Daoy (cell line): ENCODE measurements at places on chromosomes 12 and 14. TPM values are rescaled to one million over a fixed set of nuclear protein-coding genes. Genes with fewer than 3 reads are reported as not detected.

- no peak for DNase-seq
Measured at GRCh38 chr14:102663440-102663839, 71.0 kb downstream of the RCOR1 start.

GRCh38 chr12:71840231-71840847, 780 bp downstream of the TBC1D15 start:
- DNase-seq, result peak; percentile 54

DNA sequence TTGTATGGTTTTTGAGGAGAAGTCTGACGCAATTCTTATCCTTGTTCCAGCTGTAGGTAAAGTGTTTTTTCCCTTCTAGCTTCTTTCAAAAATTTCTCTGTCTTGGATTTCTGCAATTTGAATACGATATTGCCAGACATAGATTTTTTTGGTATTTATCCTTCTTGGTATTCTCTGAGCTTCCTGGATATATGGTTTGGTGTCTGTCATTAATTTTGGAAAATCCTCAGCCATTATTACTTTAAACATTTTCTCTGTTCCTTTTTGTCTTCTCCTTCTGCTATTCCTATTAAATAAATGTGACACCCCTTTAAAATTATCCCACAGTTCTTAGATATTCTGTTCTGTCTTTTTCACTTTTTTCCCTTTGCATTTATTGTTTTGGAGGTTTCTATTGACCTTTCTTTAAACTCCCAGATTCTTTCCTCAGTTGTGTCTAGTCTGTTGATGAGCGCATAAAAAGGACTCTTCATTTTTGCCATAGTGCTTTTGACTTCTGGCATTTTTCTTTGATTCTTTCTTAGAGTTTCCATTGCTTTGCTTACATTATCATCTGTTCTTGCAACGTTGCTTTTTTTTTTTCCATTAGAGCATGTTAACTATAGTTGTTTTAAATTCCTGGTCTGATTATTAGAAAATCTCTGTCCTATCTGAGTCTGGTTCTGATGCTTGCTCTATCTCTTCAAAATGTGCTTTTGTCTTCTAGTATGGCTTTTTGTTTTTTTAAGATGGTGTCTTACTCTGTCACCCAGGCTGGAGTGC, 129.1 kb downstream of the MSRB3 start:
- no peak for DNase-seq

- peak; percentile 67 for DNase-seq
Measured at GRCh38 chr12:51823875-51824565, 24.5 kb downstream of the FIGNL2 start.

- DNase-seq, result no peak
Measured at GRCh38 chr14:53847057-53847456, 109.6 kb downstream of the BMP4 start.

DNA sequence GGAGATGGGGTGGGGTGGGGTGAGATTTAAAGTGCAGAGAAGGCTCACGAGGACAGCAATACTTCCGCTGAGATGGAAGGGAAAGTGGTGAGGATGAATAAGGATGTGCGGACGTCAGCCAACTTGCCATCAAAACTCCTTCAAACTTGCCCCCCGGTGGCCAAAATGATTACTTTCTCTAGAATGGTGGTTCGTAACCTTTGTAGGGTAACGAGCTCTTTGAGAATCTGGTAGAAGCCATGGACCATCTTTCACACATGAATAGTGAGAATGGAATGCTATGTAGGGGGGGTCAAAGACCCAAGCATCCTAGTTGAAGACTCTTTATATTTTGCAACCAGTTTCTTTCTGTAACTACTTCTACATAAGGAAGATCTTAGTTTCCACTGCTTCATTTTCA, 245.9 kb upstream of the DDHD1 start:
- peak; percentile 36 for DNase-seq

PLA2G1B gene
- not detected in 2 replicates for total RNA-seq

GRCh38 chr14:67784244-67784823, 32.1 kb downstream of the ZFYVE26 start:
- DNase-seq, result no peak

DNA sequence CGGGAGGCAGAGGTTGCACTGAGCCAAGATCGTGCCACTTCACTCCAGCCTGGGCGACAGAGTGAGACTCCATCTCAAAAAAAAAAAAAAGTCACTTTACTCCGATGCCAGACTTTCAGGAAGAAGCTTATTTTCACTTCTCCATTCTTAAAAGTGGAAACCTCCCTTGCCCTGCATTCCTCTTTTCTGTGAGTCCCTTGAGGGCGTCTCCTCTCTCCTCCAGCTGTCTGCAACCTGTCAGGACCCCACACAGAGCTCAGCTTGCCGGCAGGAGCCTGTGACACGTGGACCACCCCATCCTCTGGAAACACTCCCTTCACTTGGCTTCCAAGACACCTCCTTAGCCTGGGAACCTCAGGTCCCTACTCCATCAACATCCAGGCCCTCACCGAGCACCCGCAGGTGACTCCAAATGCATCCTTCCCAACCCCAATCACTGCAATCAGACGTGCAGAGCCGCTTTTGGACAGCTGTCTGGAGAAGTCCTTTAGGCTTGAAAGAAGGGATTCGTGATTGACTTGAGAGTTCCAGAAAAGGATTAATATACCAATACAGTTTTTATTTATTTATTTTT, 34.3 kb downstream of the SLC15A4 start:
- no peak for DNase-seq

DNA sequence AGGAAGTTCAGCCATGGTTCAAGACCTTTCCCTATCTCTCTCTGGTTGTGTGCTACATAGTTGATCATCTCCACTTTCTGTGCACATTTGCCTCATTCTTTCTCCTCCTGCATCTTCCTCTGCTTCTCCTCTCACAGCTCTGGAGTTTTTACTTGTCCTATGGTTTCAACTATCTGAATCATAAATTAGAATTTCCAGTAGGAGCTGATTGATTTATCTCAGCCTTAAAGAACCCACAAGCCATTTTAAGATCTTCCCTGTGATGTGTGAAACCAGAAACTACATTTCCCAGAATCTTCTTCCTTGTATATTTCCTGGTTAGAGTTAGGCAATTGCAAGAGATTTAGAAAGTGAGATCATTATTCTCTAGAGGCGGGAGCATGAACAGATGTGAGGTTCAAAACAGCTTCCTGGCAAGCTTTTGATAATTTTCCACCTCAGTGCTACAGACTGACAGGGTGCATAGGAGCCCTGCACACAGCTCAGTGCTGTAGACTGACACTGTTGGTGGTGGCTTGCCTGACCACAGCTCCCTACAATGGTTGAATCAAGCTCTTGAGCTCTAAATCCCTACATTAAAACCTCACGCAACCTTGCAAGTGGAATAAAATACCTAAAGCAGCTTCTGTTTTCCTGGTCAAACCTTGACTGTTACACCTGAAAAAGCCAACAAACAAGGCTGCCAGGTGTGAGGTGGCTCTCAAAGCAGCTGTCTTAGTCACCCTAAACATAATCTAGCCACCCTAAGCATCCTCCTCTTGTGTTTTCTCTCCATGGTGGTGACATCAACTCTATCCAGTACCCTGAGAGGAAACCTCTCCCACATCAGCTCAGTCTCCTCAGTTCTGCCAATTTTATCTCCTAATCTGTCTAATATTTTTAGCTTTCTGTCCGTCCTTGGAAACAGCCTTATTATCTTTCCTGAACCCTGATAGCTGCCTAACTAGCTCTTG, 21.5 kb upstream of the IFNG start:
- peak; percentile 13 for DNase-seq

- peak; percentile 28 for DNase-seq
Measured at GRCh38 chr12:106601031-106601430, 18.2 kb downstream of the RFX4 start.

DNA sequence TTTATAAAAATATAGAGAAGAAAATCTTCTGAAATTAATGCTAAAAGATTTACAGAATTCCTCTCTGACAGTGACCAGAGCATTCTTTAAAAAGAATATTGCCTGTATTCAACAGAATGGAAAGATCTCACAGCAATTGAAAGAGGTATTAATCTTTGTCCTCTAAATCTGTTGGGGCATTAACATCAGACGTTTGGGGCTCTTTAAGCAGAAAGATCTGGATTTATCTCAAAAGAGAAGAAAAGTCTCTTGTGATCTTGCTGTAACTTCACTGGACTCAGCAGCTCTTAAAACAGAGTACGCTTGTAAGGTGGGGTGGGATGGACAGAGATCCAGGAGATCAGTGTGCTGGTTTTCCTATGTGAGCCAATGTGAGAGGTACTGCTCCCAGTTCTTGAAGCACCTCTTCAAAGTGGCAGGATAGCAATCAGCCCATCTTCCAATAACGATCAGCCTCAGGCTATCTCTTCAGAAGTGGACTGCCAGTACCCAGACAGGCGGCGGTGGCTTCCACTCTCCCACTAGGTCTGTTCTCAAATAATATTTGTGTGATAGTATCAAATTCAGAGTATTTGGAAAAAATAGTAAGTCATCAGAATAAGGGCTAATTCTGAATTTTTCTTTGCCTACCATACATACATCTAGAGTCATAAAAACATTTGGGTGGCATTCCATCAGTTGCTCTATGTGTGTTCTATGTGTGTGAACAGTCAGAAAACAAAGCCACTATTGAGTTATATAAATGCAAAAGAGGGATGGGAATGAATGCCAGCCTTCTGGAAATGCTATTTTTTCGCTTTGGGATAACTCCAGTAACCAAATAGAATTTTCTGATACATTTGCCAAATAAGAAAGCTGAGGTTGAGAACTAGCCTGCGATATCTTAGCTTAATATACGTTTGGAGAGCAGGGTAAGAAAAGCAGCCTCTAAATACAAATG, 237.4 kb upstream of the RGS6 start:
- no peak for DNase-seq

GRCh38 chr14:25140411-25140810, 90.5 kb upstream of the STXBP6 start:
- no peak for DNase-seq

PPP1R36 gene
- total RNA-seq, result 0.18 and 0.63 TPM in 2 replicates

EPS8 gene
- total RNA-seq, result 21.1 and 31.6 TPM in 2 replicates

GRCh38 chr14:28758253-28758884, 8.2 kb upstream of the FOXG1 start:
- DNase-seq, result no peak

IAPP gene
- not detected in 2 replicates for total RNA-seq

GRCh38 chr14:68153275-68153674, 333.7 kb downstream of the RAD51B start:
- DNase-seq, result no peak

DNA sequence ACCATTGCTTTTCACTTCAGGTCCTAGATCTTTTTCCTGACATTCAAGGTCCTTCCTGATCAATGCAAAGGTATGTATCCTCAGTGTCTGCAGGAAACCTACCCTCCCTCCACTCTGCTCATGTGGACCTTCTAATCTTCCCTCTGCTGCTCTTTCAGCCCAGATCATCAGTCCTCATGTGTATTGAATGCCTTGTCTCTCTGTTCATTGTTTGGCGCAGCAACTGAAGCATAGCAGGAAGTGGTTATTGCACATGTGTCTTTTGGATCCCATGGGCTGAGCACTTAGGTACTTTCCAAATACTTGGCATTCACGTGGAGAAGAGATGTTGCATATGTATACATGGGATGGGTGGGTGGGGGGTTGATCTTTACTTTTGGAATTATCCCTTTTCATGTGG, 4.3 kb upstream of the NIN start:
- peak; percentile 73 for DNase-seq

ANO4 gene
- total RNA-seq, result 3.4 and 5.9 TPM in 2 replicates

DNA sequence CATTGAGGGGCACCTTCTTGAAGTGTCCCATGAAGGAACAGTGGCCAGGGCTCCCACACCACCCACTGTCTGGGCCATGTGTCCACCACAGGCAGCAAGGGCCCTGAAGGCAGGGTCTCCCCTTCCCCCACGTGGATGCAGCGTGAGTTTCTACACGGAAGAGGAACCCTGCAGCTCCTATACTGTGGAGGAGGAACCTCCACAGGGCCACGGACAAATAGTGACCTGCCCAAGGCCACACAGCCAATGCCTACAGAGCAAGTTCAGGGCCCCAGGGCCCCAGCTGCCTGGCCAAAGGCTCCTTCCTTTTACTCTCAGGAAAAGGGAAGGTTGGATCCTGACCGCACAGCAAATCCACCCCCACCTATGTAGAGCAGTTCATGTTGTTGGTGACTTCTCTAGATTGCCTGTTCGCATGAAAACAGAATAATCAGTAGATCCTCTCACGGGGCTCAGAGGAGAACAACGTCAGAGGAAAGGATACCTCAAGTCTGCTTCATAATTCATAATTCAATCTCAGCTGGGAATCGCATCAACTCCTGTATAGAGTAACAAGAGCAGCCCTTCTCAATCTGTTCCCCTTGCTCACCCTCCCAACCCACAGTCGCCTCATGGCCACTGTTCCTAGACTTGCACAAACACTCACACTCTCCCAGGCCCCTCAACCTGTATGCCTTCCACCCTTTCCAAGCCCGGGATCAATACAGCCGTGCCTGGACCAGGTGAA, 11.1 kb upstream of the KRT73 start:
- no peak for DNase-seq

DNA sequence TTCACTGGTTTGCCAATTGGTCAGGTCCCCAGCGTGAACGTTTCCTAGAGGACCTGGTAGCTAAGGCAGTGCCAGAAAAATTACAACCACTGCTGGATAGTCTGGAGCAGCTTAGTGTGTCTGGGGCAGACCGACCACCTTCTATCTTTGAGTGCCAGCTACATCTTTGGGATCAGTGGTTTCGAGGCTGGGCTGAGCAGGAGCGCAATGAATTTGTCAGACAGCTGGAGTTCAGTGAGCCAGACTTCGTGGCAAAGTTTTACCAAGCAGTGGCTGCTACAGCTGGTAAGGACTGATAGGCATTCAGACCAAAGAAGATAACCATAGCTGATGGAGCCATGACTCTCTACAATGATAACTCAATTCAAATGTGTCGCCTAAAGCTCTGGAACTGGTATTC, 2.5 kb downstream of the C14orf119 start:
- DNase-seq, result no peak

- no peak for DNase-seq
Measured at GRCh38 chr12:42689699-42690098, 100.2 kb upstream of the PRICKLE1 start.

GRCh38 chr12:118874698-118875548, 106.4 kb upstream of the SRRM4 start:
- no peak for DNase-seq

GRCh38 chr12:60251091-60251490, 655.3 kb downstream of the SLC16A7 start:
- no peak for DNase-seq
